ENCODE measurements at places on chromosomes 4 and X.

- DNase-seq = no peak
These were observed 32.7 kb upstream of the MAGED1 start for GRCh38 chrX:51860679-51861078.

DNA sequence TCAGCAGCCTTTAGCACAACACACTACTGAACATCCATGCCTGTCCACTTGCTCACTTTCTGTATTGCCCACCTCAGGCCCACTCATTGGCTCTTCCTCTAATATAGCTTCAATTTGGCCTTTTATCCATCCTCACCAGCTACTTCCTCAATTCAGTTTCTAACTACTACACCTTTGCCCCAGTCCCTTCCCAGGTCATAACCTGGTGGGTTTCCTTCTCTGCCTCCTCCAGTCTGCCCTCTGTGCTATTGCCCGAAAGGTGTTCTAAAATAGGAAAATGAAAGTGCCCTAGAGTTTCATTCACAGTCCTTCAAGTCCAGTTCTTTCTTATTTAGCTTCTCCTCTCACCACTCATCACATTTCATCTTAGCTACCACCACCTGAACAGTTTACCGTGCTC is 23.1 kb downstream of the MOSPD2 start:
- no peak for DNase-seq

- DNase-seq = no peak
These were observed 284.7 kb downstream of the EVC2 start for GRCh38 chr4:5423670-5424069.

GRCh38 chr4:169582706-169583105 is 29.7 kb downstream of the NEK1 start:
- DNase-seq = no peak

DNA sequence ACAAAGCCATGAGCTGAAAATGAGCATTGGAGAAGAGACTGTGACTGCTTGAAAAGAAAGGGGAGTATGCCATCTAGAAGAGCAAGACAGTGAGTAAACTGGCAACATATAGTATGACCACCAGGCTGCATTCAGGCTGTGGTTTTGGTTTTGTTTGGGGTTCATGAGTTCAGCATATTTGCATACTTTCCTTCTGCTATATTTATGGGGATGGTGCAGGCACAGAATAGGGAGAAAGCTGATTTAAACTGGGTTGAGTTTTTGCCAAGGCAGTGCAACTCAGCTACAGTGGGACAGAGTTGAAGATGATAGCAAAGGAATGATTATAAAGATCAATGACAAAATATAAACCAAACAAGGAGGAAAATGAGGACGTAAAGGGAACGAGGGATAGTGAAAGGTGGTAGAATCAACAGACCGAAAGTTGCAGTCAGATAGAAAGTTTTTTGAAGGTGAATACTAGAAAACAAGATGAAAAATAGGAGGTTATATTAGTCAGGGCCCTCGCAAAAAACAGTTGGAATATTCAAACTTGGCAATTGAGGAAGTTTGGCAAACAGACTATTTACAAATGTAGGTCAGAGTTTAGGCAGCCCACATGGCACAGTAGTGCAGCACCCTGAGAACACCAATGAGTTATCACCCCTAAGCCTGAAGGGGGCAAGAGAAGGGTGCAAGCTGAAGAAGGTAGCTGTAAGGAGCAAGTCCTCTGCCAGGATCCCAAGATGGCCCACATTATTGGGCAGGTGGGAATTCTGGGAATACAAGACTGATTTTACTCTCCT is 114.8 kb upstream of the MAP9 start:
- no peak for DNase-seq

- DNase-seq = no peak
These were observed 66.5 kb downstream of the RAP1GDS1 start for GRCh38 chr4:98327694-98328093.

GRCh38 chrX:42992199-42992943 is 214.4 kb upstream of the PPP1R2C start:
- DNase-seq = no peak

DNA sequence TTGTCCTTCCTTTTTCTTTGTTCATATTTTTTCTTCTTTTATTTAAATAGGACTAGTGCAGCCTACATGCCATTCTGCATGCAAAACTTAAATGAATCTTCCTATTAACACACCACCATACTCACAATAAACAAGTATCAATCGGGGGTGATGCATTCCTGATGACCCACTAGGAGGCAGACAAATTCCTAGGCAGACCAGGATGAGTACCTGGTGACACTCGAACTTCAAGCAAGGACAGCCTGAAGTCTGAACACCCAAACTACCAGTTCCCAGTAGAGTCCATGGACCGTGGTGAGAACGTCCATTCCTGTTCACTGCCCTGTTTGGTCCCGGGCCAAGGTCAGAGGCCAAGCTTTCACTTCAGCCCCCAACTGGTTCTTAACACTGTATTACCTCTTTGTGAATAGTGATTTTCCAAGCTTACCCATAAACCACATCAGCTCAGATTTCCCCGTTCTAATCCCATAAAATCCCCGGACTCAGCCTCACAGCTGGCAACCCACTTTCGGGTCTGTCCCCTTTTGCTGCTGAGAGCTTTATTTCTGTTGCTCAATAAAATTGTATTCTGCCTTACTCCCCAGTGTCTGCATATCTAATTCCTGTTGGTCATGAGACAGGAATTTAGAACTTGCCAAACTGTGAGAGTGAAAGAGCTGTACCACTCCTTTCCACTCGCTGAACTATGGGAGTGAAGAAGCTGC is 1286.6 kb downstream of the FSTL5 start:
- no peak for DNase-seq

GRCh38 chrX:140733766-140734342 is 24.3 kb downstream of the LINC00632 start:
- DNase-seq = peak; percentile 5

DNA sequence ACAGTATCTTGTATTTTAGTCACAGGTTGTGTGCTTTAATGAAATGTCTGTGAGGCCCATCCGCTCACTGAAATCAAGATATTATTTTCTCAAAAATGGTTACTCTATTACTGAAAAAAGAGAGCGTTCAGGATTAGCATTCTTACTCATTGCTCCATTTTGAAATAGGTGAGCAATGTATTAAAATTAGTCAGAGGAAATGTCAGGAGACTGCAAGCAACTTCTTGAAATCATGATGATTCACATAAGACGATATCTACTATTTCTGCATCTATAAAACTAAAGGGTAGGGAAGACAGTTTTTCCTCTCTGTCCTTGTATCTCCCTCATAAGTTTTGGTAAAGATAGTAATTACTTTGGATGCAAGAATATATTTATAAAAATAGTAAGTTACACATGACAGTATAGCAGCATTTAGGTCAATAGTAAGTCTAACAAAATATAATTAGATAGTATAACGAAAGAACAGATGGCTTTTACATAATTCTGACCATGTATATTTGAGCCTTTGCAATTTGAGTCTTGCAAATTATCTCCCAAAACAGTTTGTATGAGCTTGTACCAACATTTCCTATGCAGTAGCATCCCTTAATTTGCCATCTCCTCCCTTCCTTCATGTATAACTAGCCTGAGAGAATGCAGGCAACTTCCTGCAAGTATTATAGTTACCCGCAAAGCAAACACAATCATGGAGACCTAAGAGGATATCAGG is 937.8 kb downstream of the PCDH7 start:
- no peak for DNase-seq

- DNase-seq = no peak
These were observed 275.4 kb downstream of the FAT4 start for GRCh38 chr4:125590158-125590557.

GRCh38 chr4:138702190-138702824 is 313.3 kb upstream of the NOCT start:
- DNase-seq = no peak

- DNase-seq = no peak
These were observed 274.9 kb upstream of the TEX13A start for GRCh38 chrX:105495376-105495775.

- no peak for DNase-seq
These were observed 49.2 kb downstream of the GPC4 start for GRCh38 chrX:133365871-133366611.

DNA sequence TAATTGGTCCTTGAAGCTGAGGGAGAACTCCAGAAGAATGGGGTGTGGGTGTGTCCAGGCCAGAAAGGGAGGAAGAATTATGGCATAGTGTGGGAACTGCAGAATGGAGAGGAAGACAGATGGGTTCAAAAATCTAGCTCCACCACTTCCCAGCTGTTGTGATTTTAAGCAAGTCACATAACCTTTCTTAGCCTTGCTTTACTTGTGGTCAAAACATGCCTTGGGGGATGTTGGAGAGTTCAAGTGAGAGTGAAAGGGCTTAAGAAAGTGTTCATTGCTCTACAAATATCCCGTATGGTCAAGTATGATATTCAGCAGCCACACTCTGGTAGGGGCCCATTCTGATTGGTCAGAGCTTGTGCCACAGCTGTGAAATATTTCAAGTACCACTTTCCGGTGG is 15.0 kb upstream of the STARD8 start:
- DNase-seq = no peak

DNA sequence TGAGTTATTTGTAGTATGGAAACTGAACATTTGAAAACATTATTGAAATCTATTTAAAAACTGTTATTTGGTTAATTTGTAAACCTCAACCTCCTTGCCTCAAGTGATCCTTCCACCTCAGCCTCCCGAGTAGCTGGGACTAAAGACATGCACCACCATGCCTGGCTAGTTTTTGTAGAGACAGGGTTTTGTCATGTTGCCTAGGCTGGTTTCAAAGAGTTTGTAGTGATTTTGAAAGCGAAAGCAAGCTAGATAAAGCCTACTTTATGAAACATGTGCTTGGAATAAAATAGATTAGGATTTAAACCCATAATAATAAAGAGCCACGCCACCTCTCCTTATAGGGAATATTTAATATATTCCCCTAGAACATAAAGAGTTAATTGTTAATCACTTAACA is 23.5 kb downstream of the ARSJ start:
- DNase-seq = no peak

DNA sequence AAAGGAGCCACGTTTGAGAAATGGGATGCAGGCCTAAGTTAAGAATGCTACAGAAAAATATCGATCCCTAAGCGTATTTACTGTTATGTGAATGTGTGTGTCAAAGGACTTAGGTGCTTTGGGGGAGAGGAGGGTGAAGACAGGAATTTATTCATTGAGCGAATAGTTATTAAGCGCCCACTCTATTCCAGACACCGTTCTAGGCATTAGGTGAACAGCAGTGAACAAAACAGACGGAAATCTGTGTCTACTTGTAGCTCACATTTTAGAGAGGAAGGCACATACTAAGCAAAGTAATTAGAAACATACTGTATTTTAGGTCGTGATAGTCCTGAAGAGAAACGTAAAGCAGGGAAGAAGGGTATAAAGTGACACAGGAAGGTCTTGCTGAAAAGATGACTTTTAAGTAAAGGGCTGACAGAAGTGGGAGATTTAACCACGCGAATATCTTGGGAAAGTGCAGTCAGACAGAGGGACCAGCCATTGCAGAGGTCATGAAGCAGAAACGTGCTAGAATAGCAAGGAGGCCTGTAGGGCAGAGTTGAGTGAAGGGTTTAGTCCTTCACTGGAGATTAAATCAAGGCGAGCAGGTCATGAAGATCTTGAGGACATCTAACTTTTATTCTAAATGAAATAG is 541 bp downstream of the AIMP1 start:
- no peak for DNase-seq

DNA sequence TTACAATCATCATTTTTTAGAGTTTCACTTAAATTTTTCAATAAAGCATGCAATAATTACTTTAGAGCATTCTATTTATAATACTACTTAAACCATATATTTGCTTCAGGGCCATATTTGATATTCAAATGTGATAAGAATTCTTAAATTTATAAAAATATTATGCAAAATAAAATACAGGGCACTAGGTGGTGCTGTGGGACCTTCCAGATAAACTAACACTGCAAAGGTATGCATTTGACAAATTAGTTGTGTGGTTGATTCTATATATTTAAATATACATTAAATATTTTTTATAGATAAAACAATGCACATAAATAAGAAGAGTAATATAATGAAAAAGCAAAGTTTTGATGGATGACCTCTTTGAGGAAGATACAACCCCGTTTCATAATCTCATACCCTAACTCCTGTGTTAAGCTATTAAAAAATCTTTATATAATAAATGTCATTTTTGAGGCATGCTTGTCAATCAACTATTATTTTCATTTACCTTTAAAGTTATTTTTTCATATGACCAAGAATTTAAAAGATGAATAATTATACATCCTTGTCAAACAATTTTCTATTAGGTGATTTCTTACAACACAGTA is 128.4 kb downstream of the REELD1 start:
- no peak for DNase-seq

DNA sequence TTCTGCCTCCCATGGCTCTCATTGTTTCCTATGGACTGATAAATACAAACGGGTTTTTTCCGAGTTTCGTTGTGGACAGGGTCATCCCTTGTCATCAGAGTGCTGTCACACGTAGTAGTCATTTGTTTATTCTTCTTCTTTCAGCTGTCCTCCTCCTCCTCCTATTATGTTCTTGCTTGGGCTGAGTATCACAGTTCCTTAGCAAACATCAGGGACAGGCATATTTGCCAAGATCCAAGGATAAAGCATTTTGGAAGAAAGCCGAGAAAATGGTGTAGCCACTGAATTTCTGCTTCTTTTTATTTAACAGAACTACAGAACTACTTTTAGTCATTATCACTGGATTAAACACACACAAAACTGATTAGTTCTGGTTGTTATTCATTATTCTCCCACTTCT is 167.9 kb downstream of the MAML3 start:
- no peak for DNase-seq

- no peak for DNase-seq
These were observed 228.4 kb downstream of the DHRSX start for GRCh38 chrX:2272337-2272736.

DNA sequence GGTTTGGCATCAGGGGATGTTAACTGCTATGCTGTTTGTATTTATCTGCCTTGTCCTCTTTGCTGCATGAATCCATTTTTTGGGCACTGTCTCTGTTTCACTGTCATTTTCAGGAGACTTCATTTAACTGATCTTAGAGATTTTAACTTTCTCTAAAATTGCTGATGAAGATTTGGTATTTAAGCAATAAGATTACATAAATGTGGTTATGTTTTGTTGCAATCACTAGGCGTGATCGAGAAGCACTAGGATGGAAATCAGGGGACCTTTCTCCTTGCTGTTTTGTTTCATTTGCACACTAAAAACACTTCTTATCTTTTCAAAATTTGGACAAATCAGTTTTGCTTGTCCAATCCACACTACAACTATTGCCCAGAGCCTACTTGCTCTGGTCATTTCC is 15.4 kb downstream of the CXCL2 start:
- no peak for DNase-seq

Data from HuH-7.5 (cell line).